Left hindlimb (tissue), 1 donor: ENCODE measurements at places on chromosomes 11 and 22.
A peak's percentile ranks its signal among the peaks of the same experiment; 100 is the strongest.

DNA sequence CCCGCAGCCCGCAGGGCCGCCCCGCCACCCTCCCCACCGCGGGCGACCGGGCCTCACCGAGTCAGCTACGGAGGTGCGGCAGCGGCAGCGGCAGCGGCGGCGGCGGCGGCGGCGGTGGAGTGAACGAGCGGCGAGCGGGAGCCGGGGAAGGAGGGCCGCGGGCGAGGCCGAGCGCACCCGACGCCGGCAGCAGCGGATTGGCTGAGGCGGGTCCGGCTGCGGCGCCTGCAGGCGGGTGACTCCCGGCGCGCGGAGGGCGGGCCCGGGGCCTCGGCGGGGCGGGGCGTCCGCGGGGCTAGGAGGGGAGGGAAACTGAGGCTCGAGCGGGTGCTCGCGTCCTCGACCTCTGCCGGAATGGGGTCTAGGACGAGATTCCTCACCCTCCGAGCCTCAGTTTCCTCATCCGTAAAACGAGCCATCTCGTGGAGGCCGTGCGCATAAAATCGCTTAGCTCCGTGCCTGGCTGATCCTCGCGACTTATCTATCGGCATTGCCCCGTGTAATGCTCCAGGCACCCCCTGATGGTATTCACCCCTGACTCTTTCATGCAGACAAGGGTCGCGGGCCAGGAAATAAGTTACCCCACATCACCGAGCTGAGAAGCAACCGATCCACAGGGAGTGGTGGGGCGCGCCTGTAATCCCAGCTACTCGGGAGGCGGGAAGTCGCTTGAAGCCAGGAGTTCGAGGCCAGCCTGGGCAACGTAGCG is at the start of gene CPT1A:
CPT1A (minus strand) TSS at position 199 of the 709 bp plus-strand sequence. CDS start 26,442 bp downstream, outside the sequence.
- peak; percentile 74 for DNase-seq

DNA sequence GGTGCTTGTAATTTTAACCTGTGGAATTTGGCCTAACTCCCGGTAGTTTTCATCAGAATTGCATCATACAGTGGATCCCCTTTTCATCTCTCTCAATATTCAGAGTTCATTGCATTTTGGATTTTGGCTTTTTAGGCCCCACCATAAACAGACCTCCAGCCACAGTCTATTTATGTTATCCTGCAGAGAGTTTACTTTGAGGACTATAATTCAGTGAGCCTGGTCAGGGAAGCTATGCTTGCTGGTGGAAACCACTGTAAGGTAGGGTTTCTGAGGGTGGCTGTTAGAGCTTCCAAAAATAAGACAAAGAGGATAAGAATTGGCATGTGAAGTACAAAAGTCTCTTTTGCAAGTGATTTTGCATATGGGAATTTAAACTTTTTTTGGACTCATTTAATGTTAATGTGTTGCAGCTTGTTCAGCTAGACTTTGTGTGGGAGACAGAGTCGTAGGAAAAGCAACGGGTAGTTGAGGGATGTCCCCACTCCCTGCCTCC is 34.8 kb upstream of the DDI1 start:
- DNase-seq, result no peak

- DNase-seq, result no peak
These were observed 305.3 kb downstream of the KIRREL3 start for GRCh38 chr11:126695293-126695692.

DNA sequence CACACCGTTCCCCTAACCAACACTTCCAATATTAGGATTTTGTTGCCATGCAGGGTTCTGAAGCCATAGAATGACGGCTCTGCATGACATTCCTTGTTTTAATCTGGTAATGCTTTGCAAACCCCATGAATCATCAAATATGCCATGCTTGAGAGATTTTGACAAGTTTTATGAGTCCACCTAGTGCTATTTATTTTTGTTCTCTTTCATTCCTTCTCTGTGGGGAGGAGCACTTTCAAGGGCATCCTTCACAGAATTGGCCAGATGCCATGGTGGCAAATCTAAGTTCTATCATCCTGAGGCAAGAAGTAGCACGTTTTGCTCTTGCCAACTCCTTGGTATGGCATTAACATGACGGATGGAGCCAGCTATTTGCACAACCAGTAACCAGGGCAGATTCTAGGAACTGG is 268.4 kb downstream of the FAM76B start:
- no peak for DNase-seq

DNA sequence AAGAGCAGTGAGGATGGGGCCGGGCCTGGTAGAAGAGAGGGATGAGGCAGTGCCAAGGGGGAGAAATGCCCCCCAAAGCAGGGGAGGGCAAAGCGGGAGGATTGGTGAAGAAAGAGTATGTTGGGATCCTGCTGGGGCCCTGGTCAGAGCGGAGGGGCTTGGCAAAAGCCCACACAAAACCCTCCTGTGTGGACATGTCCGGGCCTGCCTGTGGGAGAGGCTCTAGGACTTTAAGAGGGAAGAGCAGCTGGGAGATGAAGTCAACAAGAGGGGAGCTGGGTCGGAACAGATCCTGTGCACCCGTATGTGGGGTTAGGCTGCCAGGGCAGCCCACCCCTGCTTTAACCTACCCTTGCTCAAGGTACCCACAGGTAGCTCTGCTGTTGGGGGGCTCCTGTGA is 25.8 kb downstream of the ART5 start:
- no peak for DNase-seq

- no peak for DNase-seq
These were observed 57.3 kb downstream of the TP53I11 start for GRCh38 chr11:44893308-44893822.

DNA sequence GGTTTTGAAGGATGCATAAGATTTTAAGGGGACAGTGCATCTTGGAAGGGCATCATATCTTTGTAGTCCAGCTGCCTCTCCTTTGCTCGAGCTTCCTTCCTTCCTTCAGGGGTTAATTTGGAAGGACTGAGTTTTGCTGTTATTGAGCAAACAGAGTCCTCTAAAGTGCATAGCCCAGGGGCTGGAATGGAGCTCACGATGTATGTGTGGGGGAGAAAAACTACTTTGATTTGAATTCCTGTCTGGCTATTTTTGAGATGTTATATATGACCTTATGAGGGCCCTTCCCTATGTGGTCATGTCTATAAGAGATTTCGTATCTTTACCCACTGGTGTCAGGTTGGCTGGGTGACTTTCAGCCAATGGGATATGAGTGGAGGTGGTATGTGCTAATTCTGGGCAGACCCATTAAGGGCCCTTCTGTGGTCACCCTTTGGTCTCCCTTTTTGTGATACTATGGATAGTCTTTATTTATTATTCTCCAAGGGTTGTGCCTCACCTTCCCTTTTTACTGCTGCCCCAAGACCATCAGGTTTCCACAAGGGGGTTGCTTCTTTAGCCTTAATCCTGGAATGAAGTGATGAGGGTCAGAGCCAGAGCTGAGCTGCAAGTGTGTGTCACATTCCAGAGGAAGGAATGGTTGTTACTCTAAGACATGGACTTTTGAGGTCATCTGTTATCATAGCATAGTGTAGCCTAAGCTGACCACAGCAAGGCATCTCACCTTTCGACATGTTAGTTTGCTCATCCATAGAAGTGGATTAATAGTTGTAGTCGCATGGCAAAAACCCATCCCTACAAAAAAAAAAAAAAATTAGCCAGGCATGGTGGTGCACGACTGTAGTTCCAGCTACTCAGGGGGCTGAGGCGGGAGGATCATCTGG is 54.6 kb downstream of the LRRC74B start:
- no peak for DNase-seq

- peak; percentile 30 for DNase-seq
These were observed 37.2 kb upstream of the TH start for GRCh38 chr11:2208691-2209369.

GRCh38 chr11:128463979-128464378 is 123.4 kb downstream of the ETS1 start:
- no peak for DNase-seq

DNA sequence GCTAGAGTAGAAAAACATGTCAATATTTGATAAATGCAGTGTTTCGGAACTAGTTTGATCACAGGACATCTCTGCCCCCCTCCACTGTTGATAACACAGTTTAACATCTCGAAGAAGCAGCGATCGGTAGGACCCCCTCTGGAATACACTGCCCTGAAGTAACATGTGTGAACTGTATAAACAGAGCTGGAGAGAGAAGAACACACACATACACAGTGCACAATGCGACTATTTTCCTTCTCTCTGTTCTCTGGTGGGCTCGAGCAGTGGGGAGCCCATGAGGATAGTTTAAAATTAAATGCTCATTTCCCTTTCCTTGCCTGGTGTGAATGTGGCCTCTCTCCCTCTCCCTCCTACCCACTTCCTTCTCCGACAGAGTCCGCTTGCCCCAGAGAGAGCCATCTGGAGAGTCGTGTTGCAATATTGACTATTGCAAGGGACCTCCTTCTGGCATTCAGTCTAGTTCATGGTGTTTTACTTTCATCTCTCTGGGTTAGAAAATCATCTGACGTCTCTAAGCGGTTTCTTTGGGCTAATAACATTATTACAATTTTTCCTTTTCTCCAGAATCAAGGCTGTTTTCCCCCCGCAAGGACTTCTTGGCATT is 51.6 kb upstream of the BARX2 start:
- DNase-seq, result no peak

- DNase-seq, result no peak
These were observed 11.9 kb upstream of the NARS2 start for GRCh38 chr11:78586452-78587046.

DNA sequence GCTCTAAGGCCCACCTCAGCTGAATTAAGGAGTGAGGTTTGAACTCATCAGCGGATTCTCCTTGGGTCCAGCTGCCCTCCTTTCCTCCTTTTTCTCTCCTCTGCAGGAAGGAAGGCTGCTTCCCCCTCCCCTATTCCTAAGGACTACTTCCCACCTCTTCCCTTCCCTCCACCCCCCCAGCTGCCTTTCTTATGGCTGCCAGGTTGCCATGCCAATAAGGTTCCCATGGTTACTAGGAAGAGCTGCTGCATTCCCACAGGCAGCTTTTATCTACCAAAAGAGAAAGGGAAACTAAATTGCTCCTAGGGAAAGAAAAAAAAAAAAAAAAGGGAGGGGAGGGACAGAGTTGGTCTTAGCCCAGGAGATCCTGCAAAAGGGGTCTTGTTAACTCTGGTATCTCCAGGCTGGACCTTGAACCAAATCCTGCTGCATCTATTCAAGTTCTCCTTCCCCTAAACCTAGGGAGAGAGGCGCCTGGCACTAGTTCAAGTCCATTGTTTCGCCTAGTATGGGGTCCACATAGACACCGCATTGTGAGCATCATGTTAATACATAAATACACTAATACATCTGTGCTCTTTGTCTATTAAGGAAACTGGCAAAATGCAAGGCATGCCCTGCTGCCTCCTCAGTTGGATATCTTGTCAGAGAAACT is 21.2 kb upstream of the FEZ1 start:
- DNase-seq, result peak; percentile 59

DNA sequence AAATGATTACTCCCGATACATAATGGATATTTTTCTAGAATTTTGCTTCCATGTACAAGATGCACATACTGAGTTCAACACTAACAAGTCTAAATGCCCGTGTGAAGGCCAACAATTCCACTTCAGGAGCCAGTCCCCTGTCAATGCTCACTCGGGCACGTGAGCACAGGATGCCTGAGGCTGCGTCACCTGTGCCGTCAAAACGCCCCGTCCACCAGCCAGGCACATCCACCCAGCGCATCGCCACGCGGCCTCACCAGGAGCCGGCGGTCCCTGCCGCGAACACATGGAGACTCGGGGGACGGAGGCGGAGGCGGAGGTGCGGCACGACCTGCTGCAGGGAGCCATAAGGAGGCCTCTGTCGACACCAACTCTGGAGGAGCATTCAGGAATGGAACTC is 9.8 kb downstream of the TOLLIP start:
- peak; percentile 12 for DNase-seq

DNA sequence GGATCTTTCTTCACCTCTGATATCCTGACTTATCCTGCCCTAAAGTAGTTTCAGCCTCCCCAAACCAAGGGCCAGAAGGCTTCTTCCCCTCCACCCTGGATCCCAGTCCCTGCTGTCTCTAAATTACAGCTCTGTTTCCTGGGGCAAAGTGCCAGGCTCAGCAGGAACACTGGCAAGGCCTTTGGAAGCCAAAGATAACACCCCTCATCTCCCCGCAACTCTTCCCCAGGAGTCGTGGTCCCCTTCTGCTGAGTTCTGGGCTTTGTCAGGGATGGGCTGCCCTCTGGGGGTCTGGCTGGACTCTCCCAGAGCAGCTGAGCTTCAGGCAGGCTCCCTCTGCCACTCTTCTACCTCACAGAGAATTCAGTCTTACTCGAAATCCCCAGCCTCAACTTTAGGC is 53.8 kb upstream of the AMPD3 start:
- DNase-seq, result no peak

DNA sequence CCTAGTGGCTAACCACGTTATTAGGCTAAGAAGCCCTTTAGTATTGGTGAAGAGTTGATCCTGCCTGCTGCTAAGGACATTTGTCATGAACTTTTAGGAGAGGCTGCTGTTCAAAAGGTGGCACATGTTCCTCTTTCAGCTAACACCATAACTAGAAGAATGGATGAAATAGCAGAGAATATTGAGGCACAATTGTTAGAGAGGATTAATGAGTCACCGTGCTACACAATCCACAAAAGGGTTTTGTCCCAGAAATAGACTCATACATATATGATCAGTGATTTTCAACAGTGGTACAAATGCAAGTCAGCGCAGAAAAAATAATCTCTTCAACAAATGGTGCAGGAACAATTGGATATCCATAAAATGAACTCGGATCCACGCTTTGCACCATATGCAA is 7.0 kb upstream of the MSANTD2 start:
- no peak for DNase-seq

GRCh38 chr22:23180893-23181720 is 798 bp downstream of the BCR start:
- no peak for DNase-seq

DNA sequence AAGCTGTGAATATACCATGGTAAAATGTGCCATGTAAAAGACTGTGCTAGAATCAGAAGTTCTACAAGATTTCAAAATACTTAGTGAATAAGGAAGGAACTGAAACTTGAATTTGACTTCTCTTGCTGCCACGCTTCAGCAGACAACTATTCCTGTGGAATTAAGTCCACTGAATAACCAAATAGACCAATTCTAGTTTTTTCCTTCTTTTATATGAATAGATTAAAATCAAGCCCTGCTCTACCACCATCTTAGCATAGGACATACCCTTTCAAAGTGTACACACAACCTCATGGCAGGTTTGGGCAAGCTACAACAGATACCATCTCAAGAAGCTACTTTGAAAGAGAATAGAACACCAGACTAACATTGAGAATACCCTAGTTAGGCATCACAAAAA is 23.4 kb upstream of the CLNS1A start:
- DNase-seq, result no peak

DNA sequence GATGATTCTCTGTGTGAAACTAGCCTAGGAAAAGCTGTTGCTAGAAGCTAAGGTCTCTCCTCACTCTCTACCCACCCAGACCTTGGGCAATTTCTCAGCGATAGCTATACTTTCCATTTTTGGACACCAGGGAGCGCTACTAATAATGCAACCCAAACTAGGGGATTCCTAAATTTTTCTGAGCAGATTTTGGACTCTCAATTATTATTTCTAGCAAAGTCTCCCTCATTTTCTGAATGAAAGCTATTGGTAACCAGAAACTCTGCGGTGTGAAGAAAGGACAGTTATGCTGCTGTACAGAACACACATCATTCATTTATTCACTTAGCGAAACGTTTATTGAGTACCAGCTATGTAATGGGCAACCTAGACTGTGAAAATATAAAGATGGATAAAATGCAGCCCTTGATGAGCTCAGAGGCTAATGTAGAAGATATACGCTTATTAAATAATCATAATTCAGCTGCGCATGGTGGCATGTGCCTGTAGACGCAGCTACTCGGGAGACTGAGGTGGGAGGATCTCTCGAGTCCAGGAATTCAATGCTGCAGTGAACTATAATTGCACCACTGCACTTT is 6.1 kb upstream of the STIM1 start:
- no peak for DNase-seq
